NCI-H1417 treated with DMSO at 0.1 percent for 48 hours (cell line): ENCODE measurements at places on chromosomes 16 and 17.

GRCh38 chr16:69927056-69927757 lies 23.9 kb upstream of the CLEC18A start:
- DNase-seq, result no peak

- no peak for DNase-seq
Measured at GRCh38 chr17:17511881-17512858, 16.0 kb upstream of the RASD1 start.

- no peak for DNase-seq
Measured at GRCh38 chr17:10058921-10059683, 139.3 kb downstream of the GAS7 start.

DNA sequence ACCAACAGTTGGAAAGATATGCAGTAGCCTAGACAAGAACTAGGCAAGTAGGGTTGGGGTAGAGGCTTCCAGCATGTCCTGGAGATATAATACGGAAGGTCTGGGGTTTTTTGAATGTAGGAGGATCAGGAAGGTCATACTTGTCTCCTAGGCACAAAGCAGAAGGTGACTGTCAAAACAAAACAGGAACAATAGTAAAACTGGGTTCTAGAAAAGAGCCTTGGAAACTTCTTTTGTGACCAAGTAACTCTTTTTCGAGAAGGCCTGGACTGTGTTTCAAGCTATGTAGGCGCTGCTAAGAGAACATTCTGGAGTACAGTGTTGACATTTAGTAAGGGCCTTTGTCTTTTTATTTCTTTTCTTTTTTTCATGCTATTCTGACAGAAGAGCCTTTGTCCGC lies 26.9 kb upstream of the TENT4B start:
- no peak for DNase-seq

GRCh38 chr17:50816771-50817751 lies 18.3 kb upstream of the WFIKKN2 start:
- DNase-seq, result no peak
